ENCODE measurements at places on chromosomes 1 and 21.
A peak's percentile ranks its signal among the peaks of the same experiment; 100 is the strongest.

DNA sequence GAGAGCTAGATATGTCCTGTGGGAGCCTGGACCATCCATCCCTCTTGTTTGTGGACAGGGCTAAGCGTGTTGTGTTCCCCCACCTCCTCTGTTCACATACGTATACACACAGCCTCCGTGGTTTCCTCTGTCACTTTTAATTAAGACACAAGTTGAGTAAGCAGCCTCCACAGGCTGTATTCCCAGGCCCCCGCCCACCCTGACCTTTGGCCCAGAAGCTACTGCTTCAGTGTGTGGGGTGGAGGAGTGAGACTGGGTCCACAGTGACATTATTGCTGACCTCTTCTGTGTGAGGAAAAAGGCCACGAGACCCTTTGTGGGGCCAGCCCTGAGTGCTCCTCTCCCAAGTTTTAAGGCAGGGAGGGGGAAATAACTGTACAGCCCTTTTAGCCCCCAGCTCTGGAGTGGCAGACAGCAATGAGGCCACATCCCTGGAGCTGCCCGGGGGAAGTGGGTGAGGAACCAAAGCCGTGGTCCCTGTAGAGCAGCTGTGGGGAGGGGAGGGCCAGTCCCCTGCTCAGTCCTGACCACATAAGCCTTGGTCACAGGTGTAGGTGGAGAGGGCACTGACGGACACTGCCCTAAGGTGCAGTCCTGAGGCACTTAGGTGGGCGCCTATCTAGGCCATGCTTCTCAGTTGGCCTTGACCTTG is 4.4 kb downstream of the ELOVL1 start:
- no peak for DNase-seq

DNA sequence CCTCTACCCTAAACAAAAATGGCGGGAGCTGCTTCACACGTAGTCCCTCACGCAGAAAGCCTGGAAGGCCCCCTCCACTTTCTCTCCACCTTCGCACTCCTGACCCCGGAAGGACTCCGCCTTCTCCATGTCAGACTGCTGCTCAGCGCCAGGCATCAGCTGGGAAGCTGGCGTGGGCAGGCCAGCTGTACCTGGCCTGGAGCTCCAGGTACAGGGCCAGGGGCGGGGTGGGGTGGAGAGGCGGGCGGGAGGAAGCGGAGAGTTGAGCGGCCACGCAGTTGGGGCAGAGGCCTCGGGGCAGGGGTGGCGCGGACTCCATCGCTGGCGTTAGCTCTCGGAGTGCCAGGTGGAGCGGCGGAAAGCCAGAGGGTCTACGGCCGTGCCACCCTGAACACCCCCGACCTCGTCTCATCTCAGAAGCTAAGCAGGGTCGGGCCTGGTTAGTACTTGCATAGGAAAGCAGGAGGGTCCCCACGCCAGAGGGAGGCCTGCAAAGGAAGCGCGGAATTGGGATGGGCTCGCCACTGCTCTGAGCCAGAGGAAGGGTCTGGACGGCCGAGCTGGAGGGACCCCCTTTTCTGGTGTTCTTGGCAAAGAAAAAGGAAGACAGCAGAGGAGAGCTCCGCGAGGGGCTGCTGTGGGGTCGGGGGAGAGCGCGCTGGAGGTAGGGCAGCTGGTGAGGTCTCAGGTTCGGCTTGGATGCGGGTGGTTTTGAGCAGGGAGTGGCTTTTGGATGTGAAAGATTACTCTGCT is at the start of gene MIGA1:
MIGA1 (plus strand) TSS at position 121 of the 753 bp plus-strand sequence. CDS start 3,604 bp downstream, outside the sequence.
- peak; percentile 56 for DNase-seq

DNA sequence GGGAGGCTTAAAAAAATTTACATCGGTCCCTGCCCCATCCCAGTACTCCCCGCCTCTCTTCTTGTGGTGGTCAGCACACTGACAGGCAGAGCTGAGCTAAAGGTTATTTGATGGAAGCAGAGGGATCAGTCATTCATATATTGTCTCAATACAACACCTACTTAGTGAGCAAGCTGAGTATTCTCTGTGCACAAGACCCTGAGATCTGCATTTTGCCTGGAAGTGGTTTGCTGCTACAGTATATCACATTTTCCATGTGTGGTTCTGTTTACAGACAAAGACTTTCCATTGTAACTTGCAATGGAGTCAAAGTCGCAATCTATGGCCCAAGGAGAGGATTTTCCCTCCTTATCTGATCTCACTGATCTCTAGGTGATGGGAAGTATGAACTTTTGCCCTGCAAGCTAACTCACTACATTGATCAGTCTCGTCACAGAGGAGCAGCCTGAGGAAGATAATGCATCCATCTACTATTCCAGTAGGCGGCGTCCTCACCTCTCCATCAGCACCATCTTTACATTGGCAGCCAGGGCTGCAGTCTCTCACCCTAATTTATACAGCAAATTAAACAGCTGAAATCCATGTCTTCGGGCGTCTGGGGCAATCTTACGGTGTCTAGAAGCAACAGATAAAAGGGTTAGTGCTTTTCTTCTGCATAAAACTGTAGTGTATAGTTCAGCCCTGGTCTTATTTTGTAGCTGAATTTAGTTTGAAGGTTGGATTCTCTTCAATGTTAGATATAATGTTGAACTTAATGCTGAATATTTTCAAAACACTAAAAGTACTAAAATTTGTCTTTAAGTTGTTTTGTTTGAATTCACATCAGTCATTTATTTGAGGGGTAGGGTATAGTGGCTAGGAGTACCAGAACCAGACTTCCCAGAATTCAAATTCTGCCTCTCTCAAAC is 3.2 kb upstream of the TRAF5 start:
- no peak for DNase-seq

DNA sequence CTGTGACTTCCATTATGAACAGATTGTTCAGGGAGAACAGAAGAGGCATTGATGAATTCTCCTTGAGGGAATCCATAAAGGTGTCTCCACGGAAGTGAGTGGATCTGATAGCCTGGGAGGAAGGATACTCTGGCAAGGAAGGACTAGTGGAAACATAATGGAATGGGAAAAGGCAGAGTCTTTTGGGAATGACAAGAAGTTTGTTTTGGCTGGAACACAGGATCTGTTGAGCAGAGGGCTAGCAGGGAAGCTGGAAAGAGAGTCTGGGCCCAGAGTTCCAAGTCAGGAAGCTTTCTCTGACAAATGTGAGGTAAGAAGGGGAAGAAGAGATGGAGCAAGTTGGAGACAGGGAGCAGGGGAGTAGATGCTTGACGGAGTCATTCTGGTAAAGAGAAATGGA is 8.1 kb downstream of the ADAMTS5 start:
- DNase-seq = no peak

- DNase-seq = no peak
These were observed 4.3 kb upstream of the CLEC20A start for GRCh38 chr1:178500936-178501554.

DNA sequence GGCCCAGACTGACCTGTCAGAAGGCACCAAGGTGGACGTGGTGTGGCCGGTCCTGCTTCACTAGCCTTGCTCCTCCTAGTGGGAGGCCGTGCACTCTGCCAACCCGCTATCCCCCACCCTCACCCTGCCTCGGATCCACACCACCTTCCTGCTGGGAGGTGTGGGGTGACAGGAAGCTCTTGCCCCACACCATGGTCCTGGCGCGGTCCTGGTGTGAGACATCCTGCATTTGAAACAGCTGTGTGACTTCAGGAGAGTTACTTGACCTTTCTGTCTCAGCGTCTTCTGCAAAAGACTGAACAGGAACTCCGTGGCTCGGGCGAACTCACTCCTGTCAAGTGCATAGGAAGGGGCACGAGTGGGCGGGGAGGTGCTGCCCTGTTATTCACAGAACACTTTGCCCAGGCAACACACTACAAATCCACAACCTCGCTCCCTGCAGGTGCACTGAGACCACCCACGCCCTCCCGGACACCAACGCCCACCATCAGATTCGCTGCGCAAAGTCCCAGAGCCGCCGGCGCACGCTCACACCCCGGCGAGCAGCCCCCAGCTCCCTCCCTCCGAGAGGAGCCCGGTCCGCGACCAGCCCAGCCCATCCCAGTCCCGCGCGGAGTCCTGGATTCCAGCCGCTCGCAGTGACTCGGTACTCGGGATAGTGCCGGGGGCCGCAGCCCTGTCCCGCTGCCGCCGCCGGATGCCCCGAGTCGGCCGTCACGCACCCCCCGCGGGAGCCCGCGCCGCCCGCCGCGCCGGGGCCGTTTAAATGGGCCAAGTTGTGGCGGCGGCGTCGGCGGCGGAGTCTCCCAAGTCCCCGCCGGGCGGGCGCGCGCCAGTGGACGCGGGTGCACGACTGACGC is at the start of gene SAMD11:
SAMD11 (plus strand) TSS at position 793 of the 860 bp plus-strand sequence. CDS start 509 bp downstream, outside the sequence.
- peak; percentile 52 for DNase-seq

DNA sequence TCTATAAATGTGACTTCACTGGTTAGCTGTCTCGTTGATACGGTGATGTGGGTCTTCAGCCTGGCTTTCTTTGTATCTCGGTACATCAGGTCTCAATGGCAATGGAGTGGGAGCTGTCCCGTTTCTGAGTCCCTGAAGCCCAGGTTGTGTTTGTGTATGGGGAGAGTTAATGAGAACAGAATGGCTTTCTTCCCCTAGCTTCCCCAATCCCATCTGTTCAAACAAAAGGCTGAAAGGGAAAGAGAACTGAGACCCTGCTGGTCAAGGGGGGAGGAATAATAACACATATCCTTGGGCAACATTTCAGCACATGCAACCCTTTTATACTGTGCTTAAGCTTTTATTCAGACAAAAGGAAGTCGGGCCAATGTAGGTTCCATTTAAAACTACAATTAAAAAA is 28.4 kb upstream of the CASQ2 start:
- DNase-seq = no peak

DNA sequence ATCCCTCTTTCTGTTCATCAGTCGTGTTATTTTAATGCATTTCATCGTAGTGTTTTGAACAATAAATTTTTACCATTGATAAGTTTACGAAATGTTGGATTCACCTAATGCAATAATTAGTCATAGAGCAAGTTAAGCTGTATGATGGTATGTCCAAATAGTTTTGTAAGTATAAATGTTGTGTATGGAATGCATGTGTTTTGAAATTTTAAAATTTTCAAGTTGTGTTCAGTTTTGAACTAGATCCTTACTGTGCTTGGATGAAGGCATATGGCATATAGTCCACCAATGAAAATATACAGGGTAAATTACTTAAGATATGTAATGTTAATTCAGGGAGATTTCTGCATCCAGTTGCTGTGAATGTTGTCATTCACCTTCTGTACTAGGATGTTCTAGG is 2.3 kb downstream of the ZMYM4 start:
- DNase-seq = no peak

DNA sequence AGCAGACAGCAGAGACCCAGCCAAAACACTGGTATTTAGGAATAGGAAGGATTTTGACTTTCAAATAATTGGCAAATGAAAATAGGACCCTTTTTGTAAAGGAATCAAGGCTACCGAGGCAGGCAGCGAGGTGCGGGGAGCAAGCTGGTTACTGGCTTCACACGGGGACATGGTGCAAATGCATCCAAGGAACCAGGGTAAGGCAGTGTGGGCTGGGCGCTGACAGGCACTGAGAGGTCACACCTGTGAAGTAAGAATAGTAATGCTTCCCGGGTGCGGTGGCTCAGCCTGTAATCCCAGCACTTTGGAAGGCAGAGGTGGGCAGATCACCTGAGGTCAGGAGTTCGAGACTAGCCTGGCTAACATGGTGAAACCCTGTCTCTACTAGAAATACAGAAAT is 15.5 kb downstream of the CHAF1B start:
- DNase-seq = no peak

GRCh38 chr1:64766429-64766828 is 21.6 kb downstream of the RAVER2 start:
- DNase-seq = no peak

GRCh38 chr1:53666566-53666965 is 72.4 kb downstream of the GLIS1 start:
- no peak for DNase-seq

GRCh38 chr1:200224315-200224714 is 185.5 kb downstream of the ZNF281 start:
- no peak for DNase-seq

DNA sequence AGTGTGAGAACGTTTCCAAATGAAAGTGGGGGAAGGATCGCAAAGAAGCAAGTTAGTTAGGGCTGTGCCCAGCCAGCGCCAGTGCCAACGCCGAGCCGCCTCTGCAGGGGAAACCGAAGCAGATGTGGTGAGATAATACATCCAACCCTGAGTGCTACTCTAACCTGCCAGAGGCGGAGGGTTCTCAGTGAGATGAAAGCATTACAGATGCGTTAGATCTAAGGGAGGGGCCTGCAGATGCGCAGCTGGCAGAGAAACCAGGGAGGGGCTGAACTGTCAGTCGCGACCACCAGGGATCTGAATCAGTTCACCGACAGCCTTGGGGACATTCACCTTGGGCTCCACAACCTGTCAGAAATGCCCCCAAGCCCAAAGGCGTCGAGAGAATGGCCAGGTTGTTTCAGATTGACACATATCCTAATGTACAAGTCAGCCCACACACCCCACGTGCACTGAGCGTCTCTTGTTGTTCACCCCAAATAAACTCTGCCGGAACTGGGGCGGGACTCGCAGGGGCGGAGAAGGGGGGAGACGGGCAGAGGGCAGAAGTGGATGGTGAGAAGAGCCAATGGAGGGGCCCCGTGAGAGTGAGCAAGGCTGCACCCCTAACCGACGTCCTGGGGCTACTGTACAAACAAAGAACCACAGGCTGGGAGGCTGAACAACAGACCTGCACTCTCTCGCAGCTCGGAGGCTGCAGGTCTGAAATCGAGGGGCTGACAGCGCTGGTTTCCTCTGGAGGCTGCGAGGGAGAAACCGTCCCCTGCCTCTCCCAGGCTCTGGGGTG is 8.7 kb upstream of the UMODL1 start:
- DNase-seq = no peak

- peak; percentile 66 for DNase-seq
These were observed 1.7 kb downstream of the PIP5K1A start for GRCh38 chr1:151199873-151200581.

- no peak for DNase-seq
These were observed 6.8 kb downstream of the NHLH1 start for GRCh38 chr1:160373696-160374095.

GRCh38 chr1:39928809-39929587 is 25.9 kb upstream of the MFSD2A start:
- no peak for DNase-seq

Measured in skeletal muscle cell (primary cell).